Astrocyte of the hippocampus (primary cell): ENCODE measurements at places on chromosomes 12 and 14.

GRCh38 chr12:2944401-2945047 is 14.7 kb upstream of the TEAD4 start:
- DNase-seq = peak; percentile 56

DNA sequence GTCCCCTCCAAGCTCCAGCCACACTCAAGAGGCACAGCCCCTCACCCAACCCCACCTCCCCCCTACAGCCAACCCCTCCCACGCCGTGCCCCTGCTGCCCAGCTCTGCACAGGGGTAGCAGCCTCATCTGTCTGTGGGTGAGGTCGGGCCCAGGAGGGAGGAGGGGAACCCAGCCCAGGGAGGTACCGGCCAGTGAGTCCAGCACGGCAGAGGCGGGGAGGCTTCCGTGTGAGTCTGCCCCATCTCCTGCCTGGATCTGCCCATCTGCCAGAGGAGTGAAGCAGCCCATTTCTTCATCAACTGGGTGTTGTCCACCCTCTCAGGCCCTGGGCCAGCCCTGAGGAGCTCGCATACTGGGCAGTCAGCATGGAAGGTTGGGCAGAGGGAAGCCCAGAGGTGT is 54.2 kb downstream of the CCNK start:
- no peak for DNase-seq

DNA sequence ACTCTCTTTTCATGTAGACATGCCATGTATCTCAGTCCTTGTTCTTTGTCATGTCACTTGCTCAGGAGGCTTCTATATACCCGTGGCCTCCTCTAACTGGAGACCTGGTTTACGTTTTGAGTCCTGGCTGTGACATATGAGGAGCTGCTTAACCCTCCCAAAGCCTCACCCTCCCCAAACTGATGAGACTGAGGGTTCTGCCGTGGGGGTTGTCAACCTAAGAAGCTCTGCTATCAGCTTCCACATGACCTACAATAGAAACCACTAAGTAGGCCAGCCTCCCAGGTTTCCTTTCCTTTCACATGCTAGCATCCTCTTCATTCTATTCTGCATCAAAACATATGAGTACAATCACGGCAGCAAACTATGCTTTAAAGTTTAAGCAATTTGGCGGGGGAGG is 76.8 kb upstream of the WSCD2 start:
- DNase-seq = no peak

- peak; percentile 39 for DNase-seq
These were observed 25.8 kb downstream of the CCDC91 start for GRCh38 chr12:28216016-28216415.

DNA sequence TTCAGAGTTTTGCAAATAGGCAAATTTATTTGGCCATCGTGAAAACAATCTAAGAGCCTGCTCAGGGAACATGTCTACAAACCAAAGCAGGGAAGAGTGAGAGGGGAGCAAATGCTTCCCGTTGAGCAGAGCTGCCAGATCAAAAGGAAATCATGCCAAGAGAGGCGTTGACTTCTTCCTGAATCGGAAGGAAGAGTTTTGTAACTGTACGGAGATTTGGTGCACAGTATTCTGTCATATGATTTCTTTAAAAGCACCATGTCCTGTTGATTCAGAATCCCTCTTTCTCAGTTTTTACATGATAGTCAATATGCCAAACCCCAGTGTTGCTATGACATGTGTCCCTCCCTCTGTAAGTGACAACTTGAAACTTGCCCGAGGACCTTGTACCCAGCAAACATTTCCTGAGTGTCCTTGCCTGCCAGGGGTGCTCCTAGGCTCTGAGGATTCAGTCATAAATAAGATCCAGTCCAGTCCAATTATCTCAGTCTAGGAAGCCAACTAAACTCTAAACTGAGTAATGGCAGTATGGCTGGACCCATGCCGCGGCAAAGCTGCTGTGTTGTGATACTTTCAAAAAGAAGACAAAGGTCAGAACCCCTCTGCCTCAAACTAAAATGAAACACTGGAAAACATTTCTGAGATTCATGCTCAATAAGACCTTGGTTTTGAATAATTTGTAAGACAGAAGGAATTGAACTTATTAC is 300.1 kb upstream of the FKBP4 start:
- no peak for DNase-seq

- peak; percentile 75 for DNase-seq
These were observed 32.2 kb upstream of the DICER1 start for GRCh38 chr14:95189367-95190132.

GRCh38 chr14:96497087-96497486 is 5.1 kb upstream of the PAPOLA start:
- DNase-seq = no peak
